Substantia nigra (tissue), 51 donors: ENCODE measurements at places on chromosomes 11 and 22.

DNA sequence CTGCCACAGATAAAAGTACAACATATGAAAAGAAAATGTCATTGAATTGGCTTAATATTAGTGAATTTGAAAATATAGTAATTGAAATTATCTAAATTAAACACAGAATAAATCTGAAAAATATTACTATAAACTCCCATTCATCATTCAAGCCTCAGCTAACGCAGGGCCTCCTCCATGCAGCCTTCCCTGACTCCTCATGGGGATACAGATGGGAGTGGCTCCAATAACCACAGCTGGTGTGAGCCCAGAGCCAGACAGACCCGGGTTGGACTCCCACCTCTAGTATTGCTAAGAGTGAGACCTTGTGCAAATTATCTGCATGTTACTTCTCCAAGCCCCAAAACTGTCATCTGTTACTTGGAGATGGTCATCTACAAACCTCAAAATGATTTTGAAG lies 44.9 kb downstream of the CSF2RB start:
- no peak for DNase-seq

GRCh38 chr11:16783321-16783801 lies 44.9 kb downstream of the C11orf58 start:
- no peak for DNase-seq

DNA sequence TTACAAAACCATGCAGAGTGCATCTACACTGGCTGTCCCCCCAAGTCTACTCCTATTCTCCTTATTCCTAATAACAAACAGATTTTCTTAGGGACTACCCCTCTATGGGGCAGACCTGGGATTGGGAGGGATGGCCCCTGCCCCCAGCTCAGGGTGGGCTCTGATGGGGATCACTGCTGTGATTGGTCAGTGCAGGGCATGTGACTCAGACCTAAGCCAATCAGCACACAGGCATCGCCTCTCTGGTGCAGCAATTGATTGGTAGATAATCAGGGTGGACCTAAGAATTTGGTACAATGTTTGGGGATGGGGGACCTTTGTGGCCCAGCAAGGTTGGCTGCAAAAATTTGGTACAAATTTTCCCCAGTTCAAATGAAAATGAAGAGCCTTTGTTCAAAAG lies 57.2 kb upstream of the SHANK2 start:
- DNase-seq: no peak

DNA sequence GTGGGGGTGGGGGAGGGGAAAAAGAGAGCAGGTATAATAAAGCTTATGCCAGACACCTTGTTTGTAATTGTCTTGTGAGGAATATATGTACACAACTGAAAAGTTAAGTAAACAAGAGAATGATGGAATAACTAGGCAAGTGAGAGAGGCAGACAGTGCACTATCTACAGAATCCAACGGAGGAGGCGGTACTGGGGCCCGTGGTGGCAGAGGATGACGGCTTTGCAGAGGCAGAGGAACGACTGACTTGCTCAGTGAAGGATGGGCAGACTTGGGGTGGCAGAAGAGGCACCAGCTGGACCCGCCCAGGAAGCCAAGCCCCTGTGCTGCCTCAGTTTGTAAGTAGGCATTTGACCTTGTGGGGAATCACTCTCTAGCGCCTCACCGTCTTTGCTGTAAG lies 297.6 kb downstream of the ST3GAL4 start:
- DNase-seq: no peak

DNA sequence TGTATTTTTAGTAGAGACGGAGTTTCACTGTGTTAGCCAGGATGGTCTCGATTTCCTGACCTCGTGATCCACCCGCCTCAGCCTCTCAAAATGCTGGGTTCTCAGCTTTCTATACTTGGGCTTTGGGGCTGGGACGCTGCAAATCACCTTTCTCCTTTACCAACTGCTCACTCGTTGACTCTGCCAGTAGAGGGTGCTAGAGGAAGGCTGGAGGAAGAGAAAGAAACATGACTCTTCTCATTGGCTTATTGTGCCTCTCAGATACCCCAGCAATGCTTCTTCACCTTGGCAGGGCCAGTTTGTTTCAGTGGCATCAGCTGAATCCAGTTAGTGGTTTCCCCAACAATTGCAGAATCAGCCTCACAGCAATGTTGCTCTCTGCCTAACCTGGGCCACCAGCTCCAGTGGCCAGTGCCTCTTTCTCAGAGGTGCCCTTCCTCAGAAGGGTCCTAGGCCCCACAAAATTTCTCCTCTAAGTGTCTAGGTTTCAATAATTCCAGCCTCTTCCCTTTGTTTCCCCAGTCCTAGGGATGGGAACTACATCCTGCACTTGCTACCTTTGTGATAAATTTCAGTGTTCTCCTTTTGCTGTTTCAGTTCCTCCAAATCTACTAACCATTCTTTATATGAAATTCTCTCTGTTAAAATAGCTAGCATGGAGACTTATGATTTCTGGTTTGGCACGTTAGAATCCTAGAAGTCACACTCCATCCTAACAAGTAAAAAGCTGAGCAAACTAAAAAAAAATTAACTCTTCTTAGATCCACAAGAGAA lies 71.5 kb upstream of the VSTM5 start:
- DNase-seq: no peak

DNA sequence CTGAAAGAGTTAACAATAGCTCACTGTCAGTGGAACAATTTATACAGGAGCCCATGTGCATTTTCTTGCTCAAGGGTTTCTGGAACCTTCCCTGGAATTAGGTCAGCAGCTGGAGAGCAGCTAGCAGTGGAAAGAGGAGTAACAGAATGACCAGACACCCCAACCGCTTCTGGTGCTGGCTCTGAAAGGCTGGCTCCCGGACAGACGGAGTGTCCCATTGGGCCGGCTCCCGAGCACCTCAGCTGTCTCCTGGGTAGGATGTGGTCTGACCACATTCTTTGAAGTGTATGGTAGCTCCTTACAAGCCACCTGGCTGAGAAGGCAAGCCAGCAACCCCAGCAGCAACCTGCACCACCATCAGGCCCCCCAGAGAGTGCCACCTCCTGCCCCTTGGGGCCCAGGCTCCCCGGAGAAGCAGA lies 44.7 kb downstream of the ABTB2 start:
- no peak for DNase-seq

DNA sequence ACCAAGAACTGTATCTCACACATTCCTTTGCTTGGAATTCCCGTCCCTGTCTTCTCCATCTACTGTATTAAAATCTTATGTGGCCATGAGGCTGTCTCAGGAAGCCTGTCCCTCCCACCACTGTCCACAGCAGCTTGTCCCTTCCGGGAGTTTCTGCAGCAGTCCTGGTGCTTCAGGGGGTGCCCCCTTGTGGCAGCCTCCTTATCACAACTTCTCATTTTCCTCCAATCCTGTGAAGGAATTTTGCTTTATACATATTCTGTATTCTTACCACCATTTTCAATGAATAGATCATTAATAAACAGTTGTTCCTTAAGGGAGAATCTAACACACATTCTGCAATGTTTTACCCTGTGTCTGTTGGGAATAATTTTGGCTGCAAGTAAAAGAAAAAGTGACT lies 220.4 kb upstream of the RAG2 start:
- DNase-seq: no peak

DNA sequence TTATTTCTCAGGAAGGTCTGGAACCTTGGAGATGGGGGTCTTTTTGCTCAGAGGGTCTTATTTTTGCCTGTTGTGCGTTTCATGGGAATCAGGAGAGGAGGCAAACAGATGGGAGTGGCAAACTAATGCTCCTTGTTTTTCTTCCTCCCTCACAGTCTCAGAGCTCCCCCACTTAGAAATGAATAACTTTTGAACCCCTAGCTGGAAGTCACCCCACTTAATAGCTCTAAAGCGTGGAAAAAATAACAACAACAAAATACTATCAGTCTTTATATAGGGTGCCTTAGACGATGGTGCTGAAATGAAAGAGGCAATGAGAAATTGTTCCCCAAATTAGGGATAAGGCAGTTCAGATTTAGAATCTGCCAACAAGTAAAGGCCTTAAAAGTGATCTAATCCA lies 76.8 kb upstream of the BDNF start:
- DNase-seq: no peak

DNA sequence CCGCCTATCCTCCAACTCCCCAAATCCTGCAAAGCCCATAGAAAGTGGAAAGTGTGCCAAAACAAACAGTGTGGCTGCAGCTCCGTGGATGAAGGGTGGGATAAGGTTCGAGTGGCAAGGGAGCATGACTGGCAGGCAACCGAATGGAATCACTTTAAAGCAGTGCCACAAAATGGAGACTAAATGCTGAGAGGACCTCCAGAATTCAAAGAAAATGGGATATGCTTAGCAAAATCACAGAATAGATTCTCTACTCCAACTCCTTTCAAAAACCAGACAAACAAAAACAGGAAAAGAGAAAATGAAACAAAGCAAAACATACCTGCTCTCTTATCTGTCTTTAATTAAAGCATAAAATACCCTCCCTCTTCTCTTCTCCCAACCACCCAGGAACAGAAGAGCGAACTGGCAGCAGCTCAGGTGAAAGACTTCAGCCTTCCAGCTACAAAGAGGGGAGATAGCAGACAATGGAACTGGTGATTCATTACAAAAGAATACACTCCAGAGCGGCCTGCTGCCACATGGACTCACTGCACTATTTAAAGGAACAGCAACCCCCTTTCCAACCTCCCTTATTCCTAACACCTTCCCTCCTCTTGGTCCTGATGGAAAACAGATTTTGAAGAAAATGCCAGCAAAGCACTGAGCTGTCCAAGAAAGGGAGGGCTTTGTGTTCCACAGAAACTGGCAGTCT lies 118.5 kb downstream of the APOL5 start:
- DNase-seq: no peak

GRCh38 chr11:18490736-18491485 lies 35.3 kb downstream of the LDHAL6A start:
- DNase-seq: no peak

GRCh38 chr11:87007963-87008362 lies 29.8 kb upstream of the TMEM135 start:
- no peak for DNase-seq

DNA sequence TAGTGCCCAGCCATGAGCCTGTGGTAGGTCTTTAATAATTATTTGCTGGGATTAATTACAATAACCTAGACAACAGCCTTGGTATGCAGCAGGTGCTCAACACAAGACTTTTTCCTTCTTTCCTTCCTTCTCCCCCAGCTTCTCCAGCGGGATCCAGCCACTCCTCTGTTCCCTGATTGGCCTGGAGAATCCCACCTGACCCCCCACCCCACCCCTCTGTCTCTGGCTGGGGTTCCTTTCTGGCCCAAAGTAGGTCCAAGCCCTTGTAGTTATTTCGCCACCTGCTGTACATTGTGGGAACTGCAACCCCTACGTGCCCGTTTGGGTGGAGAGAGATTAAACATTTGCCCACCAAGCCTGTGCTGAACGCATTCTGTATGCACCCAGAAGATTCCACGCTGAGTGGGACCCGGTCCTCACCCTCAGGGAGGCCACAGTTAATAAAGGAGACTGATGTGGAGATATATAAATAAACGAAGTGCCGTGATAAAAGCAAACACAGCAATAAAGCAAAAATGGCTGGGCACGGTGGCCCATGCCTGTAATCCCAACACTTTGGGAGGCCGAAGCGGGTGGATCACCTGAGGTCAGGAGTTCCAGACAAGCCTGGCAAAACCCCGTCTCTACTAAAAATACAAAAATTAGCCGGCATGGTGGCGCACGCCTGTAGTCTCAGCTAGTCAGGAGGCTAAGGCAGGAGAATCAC lies 32.1 kb upstream of the DGKZ start:
- DNase-seq: no peak

GRCh38 chr11:81253244-81253643 lies 1480.4 kb downstream of the FAM181B start:
- DNase-seq: no peak

GRCh38 chr11:119376197-119376847 lies 5.2 kb downstream of the USP2 start:
- DNase-seq: peak; percentile 95

DNA sequence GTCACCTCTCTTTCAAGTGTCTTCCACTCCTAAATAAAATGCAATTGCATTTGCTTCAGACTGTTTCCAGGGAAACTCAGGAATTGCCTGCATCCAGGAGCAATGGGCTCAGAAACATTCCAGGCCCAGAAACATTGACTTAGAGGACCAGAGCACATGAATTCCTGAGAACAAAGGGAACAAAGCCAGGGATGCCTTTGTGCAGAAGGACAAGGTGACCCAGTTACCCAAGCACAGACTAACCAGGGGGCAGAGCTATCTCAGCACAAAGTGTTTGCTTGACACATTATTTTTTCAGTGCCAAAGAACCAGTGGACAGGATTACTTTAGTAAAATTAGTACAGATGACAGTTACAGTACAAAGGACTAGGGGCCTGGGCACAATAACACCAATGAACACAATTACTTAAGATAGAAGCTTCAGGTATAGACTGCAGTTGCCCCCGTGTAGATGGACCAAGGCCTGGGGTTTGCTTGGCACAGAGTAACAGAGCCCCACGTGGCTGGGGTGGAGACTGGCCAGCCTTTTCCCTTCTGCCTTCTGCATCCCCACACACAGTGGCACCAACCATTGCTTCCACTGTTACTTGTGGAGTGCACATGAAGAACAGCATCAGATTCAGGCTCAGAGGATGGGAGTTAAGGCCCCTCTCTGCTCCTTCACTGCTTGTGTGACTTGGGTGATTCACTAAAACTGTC lies 500.8 kb downstream of the INSC start:
- peak; percentile 5 for DNase-seq

DNA sequence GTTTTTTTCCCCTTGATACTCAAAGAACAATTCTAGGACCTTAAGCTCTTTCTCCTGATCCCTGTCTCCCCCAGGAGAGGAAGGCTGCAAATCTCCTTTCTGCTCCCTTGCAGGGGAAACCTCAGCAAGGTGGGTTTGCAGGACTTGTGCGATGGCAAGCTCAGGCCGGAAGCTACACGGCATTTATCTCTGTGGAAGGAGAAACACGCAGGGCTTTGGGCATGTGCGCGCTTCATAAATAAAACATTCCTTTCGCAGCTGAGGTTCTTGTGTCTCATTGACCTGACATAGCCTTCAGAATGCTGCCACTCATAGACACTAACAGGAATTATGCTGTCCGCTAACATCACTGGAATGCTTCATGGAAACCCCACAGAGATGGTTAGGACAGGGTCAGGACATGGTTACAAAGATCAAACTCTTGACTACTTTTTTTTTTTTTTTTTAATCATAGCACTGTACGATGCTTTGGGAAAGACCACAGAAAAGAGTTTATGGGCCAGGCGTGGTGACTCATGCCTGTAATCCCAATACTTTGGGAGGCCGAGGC lies 42.6 kb downstream of the SLN start:
- DNase-seq: no peak

DNA sequence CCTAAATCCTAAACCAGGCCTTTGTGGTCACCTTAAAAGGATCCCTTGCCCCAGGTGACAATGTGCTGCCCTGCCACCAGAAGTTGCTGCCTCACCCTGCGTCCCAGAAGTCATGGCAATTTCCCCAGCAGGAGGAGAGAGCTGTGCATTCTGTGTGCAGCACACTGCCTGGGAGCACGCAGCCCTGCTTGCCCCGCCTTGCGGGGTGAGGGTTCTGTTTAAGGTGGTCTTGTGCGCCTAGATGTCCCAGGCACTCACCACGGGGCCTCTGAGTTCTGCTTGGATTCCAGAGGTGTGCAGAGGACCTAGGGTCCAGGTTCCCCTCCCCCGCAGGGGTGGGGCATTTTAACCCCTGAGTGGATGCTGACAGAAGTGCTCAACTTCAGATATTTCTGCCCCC lies 95.0 kb downstream of the GRAMD1B start:
- DNase-seq: no peak

GRCh38 chr11:34205326-34206035 lies 100.1 kb downstream of the NAT10 start:
- no peak for DNase-seq

GRCh38 chr11:61120099-61120705 lies 17.9 kb downstream of the CD5 start:
- no peak for DNase-seq

GRCh38 chr11:17244046-17244445 lies 32.5 kb upstream of the NUCB2 start:
- DNase-seq: no peak

GRCh38 chr11:8234910-8235309 lies 28.8 kb downstream of the LMO1 start:
- DNase-seq: no peak
